ENCODE measurements at places on chromosomes 2 and 18.

GRCh38 chr2:195316486-195316885, 340.5 kb upstream of the SLC39A10 start:
- no peak for DNase-seq

DNA sequence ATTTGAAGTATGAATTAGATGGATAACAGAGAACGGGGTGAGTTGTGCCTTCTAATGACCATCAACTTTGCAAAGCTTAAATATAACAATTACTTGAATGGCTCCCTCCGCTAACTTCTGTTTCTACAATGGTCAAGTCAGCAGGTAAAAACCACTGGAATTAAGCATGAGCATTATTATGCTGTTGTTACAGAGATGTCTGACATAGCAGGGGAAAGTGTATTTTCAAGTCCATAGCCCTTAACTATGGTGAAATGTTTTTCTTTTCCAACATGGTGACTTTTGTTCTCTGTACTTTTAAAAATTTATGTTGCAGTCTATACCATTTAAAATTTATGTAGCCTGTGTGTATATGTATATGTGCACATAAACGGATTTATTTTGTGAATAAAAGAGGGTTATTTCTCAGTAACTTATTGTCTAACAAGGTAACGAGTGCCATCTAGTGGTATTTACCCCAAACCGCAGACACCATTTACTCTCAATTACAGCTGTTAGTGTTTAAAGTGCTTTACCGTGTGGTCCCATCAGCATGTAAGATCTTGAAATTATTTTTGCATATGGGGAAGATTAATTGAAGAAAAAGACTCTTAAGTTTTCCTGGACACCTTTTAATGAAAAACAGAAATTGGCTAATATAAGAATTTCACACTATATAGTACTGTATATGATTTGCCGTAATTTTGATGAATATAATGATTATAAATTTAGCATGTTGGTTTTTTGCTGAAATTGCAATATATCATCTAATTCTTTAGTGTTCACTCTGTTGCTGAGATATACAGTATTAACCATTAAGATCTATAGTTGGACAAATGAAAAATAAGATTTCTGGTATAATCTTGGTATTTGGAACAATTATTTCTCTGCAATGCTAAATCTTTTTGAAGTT, 78.2 kb downstream of the UBE2E3 start:
- DNase-seq, result peak; percentile 5

DNA sequence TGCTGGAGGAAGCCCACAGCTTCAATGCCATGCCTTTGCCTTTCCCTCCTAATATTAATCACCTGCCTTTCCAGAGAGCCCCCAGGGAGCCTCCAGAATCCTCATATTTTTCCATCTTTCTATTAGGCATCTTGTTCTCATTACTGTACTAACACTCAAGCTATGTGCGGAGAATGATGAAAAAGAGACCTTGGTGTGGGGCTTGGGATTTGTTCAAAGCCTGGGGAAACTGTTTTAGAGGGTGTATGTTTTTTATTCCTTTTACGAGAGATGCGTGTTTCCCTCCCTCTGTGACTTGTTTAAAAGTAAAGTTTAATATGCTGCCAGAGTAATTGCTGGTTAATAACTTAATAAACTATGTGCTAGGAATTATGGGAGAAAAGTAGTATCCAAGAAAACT, 102.4 kb upstream of the ZFP36L2 start:
- no peak for DNase-seq

GRCh38 chr2:240153418-240153817, 13.0 kb upstream of the OTOS start:
- no peak for DNase-seq

GRCh38 chr2:132974467-132975095, 304.6 kb upstream of the LYPD1 start:
- DNase-seq, result no peak

DNA sequence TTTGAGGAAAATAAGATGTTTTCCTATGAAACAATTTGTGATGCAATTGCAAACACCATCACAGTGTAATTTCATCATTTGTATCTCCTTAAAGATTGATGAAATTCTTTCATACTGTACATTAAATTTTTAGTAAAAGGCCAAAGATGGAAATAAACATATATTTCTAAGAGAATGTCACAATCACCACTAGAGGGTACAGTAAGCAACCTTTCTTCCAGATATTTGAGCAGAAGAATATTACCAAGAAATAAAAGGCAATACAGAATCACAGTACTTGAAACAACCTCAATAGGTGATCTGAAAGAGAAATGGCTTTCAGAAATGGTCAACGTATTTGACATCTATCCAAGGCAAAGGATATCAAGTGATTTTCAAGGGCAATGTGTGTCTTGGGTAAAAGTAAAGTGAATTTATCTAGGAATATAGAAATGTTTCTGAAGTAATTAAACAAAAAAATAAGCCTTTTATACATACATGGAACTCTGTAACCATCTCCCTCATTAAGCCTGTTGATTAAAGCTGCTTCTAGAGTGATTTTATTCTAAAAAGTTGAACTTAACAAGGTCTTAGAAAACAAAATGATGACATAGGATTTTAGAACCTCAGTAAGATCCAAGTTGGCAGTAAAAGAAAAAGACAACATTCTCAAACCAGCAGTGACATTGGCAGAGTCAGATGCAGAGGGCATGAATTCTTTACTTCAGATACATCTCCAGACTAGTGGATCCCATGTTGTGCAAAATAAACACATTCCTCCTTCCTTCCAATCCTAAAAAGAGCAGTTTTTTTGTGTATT, 90.3 kb upstream of the SESTD1 start:
- DNase-seq, result no peak

DNA sequence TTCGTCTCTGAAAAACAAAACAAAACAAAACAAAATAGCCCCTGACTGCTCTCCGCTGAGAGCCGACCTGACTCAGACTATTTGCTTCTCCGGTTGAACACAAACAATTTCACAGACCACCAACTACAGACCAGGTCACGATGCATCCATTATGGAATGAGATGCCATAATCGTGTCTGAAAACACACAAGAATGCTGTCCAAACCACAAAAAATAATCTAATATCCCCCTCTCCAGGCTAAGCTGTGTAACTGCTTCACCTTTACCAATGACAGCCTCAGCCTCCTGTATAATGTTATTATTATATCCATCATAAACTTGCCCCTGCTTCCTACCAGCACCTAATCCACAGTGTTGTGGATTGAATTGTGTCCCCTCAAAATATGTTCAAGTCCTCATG, 114.7 kb downstream of the DNAH6 start:
- no peak for DNase-seq

DNA sequence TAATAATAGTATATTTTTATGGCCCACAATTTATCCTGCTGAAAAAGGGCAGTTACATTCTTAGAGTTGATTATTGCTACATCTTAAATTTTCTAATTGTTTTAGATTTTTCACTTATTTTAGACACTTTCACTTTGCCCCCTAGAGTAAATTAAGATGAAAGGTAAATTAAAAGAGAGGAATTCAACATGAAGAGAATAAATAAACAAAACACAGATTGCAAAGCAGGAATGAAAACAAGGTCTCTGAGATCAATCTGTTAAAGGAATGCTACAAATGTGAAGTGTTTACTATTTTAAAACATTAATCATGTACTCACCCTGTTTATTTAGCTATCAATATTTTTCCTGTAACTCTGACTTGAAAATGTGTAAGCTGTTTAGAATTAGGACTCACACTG, 113.5 kb upstream of the ETAA1 start:
- DNase-seq, result no peak

GRCh38 chr2:57536535-57537231, 509.9 kb upstream of the VRK2 start:
- no peak for DNase-seq

- DNase-seq, result no peak
These were observed at the start of gene DLGAP1 for GRCh38 chr18:4455113-4455811. TSS of gene DLGAP1 (minus strand) at chr18:4455307.

DNA sequence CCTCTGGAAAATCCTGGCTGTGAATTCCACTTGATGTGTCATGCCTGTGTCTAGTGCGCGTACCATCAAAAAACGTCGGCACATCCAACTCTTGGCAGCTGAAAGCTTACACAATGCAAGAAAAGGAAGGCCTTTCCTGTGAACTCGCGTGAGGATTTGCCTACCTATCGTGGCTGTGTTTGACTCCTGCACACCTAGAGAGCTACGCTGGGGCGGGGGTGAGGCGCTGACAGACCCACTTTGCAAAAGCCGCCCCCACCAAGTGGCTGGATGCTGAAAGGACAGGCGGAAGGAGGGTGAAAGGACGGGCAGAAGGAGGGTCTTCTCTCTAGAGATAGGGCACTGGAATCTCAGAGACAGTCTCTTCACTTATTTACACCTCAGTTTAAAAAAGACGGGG, 270.1 kb downstream of the EIPR1 start:
- no peak for DNase-seq

GRCh38 chr2:177275743-177276055, 11.2 kb upstream of the NFE2L2 start:
- DNase-seq, result no peak

GRCh38 chr2:190646780-190647522, 1.9 kb upstream of the NAB1 start:
- DNase-seq, result no peak

DNA sequence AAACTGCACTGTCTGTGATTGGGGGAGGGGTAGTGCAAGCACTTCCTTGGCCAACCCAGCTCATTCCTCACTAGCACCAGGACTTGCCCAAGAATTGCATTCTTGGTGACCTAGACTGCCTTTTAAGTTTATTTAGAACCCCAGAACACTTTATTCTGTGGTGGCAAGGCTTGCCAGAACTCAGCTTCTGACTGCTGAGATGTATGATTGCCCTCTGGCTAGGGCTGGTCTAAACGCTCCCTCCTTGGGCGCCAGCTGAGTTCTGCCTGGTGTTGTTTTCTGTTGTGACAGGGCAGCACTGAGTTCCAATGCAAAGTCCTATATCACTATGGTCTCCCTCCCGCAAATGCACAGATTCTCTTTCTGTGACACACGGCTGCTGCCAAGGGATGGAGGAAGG, 247.7 kb downstream of the ZNF385B start:
- no peak for DNase-seq

- no peak for DNase-seq
These were observed 40.4 kb upstream of the TMEM178A start for GRCh38 chr2:39625193-39625926.

DNA sequence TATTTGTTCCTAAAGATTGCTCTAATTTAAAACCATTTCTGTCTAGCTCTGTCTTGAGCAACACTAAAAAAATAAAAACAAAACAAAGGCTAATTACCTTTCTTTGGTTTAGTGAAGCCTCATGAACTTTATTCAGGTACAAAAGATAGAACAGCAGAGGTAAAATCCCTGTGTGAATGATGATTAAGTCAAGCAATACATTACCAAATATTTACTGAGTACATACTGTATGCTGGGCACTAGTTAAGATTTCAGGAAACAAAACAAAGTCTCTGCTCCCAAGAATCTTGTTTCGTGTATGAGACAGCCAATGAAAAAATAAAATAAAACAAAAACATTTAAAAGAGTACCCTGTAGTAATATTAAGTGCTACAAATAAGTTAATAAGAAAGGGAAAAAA, 257.5 kb downstream of the RND3 start:
- no peak for DNase-seq

GRCh38 chr18:60656553-60656952, 284.0 kb upstream of the MC4R start:
- DNase-seq, result no peak

DNA sequence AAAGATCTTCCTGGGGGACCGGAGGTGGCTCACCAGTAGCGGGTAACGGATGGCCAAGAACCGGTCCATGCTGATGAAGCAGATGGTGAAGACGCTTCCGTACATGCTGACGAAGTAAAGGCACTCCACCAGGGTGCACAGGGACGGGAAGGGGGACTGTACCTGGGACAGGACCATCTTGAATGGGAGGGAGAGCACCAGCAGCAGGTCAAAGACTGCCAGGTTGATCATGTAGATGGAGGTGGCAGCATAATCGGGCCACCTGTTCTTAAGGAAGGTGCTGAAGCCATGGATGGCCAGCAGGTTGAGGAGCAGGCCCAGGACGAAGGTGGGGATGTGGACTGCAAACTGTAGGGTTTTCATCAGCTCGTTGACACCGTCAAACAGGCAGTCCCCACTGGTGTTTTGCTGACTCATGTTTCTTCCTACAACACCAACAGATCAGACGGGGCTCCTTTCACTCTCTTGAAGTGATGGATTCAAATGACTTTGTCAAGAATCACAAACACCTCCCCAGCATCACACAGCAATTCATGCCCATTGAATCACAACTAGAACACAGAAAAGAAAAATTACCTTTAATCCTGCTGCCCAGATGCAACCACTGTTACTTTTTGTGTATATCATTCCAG, 14.4 kb downstream of the GPR55 start:
- no peak for DNase-seq

DNA sequence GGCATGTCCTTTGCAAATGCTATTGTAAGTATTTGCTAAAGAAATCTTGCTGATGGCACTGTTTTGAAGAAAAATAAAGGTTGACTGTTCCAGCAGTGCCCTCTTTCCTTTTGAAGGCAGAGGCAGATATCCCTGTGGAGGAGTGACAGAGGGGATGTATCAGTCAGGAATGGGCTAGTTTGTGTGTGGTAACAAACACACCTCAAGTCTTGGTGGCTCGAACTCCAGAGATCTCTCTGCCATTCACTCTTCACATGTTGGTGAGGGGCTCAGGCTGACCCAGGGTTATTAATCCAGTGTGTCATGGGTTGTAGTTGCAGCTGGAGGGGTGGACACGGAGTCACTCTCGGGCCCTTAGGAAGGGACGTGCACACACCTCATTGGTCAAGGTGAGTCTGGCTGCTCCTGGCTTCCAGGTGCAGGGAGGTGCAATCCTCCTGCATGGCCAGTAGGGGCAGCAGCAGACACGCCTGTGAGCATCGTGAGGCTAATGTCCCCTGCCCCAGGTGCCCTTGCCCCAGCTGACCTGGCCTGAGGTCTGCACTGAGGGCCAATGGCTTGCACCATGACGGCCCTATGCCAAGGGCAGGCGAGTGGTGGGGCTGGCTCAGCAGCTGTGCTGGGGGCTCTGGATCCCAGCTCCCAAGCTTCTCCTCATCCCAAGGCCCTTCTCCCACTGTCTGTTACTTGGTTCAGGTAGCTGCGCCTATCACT, 146.5 kb downstream of the ASB1 start:
- no peak for DNase-seq

DNA sequence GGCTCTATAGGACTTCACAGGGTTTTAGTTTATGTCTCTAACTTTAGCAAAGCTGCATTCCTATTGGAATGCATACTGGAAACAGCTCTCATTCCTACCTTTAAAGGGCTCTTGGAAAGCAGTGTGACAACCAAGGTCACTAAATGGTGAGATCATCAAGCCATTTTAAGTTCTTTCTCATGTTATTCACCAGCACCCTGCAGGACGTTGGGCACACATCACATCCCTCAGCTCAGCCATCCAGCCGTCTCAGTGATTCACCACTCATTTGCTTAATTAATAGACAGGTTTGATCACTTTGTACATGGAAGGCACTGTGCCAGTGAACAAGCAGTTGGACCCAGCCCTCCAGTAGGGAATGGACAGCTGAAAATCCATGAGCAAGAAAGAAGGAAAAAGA, 32.2 kb upstream of the RBM44 start:
- no peak for DNase-seq
